ENCODE measurements at places on chromosomes 16 and 17. TPM values are rescaled to one million over a fixed set of nuclear protein-coding genes. Genes with fewer than 3 reads are reported as not detected.

ABCA6 gene
- total RNA-seq, result 192 TPM

STARD3 gene
- total RNA-seq, result 20.8 TPM

KRTAP4-6 gene
- total RNA-seq, result not detected

KCNAB3 gene
- total RNA-seq, result not detected

FBXW10 gene
- not detected for total RNA-seq

MT1H gene
- not detected for total RNA-seq

SPNS2 gene
- 0.27 TPM for total RNA-seq

RNF222 gene
- not detected for total RNA-seq

SEC14L5 gene
- total RNA-seq, result 1.2 TPM

TP53TG3C gene
- not detected for total RNA-seq

CFAP52 gene
- total RNA-seq, result 0.18 TPM

CCDC78 gene
- 1.8 TPM for total RNA-seq

CTRL gene
- 0.27 TPM for total RNA-seq

SPN gene
- total RNA-seq, result not detected

ARL5C gene
- total RNA-seq, result 2.1 TPM

MT1M gene
- 10.3 TPM for total RNA-seq

RUNDC1 gene
- 12.1 TPM for total RNA-seq

SLC35G3 gene
- not detected for total RNA-seq

SHISA9 gene
- total RNA-seq, result not detected

PHLPP2 gene
- 7.8 TPM for total RNA-seq

RNU2-1 gene
- total RNA-seq, result not detected

SDR42E1 gene
- total RNA-seq, result 0.08 TPM

OR3A3 gene
- total RNA-seq, result not detected

EPX gene
- total RNA-seq, result not detected

ZNF598 gene
- 13.8 TPM for total RNA-seq

SOX9 gene
- total RNA-seq, result 2.1 TPM

KRT33B gene
- total RNA-seq, result not detected

ANKS3 gene
- total RNA-seq, result 22.0 TPM

NPTX1 gene
- total RNA-seq, result 0.57 TPM

ACSM5 gene
- total RNA-seq, result not detected

SCPEP1 gene
- 140 TPM for total RNA-seq

KRTAP16-1 gene
- not detected for total RNA-seq

Data from fibroblast of the aortic adventitia (primary cell).